ENCODE measurements at places on chromosomes 5 and 9.

DNA sequence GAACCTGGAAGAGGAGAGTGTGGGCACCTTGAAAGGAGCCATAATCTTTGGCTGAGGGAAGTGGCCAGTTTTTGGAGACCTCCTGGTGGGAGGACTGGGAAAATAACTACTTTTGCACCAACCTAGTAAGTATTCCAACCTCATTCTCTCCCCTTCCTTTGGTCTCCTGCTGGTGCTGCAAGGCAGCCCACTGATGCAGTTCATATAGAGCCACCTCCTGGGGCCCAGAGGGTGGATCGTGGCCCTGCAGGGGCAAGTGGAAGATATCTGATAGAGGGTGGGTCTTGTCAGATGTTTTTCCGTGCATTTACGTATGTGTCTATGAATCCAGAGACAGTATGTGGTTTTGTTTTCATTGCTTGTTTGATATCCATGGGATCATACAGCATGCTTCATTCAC is 172.8 kb upstream of the PITX1 start:
- no peak for DNase-seq

GRCh38 chr5:103258957-103259704 is 568 bp downstream of the MACIR start:
- DNase-seq = peak; percentile 59

DNA sequence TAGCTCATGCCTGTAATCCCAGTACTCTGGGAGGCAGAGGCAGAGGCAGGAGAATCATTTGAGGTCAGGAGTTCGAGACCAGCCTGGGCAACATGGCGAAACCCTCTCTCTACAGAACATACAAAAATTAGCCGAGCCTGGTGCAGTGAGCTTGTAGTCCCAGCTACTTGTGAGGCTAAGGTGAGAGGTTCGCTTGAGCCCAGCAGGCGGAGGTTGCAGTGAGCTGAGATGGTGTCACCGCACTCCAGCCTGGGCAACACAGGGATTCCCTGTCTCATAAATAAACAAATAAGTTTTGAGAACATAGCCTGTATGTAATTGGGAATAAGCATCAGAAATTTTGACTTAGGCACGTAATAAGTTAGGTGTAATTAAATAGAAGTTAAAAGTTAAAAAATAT is 971.7 kb upstream of the COX7C start:
- no peak for DNase-seq

DNA sequence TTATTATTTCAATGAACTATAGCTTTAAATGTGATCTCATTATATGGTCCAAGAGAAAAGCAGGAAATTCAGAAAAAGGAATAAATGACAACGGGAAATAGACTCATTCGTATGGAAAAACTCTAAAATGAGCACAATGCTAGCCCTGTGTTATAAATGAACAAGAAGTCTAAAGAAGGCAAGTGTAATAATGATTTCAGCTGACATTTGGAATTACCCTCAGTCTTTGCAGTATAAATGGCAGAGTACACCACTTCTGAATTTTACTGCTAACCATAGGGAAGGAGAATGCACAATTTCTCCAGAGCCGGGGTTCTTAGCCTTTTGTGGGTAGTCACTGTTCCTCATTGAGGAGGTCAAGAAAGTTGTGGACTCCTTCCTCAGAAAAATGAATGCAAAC is 93.1 kb downstream of the ANKRD55 start:
- DNase-seq = no peak

DNA sequence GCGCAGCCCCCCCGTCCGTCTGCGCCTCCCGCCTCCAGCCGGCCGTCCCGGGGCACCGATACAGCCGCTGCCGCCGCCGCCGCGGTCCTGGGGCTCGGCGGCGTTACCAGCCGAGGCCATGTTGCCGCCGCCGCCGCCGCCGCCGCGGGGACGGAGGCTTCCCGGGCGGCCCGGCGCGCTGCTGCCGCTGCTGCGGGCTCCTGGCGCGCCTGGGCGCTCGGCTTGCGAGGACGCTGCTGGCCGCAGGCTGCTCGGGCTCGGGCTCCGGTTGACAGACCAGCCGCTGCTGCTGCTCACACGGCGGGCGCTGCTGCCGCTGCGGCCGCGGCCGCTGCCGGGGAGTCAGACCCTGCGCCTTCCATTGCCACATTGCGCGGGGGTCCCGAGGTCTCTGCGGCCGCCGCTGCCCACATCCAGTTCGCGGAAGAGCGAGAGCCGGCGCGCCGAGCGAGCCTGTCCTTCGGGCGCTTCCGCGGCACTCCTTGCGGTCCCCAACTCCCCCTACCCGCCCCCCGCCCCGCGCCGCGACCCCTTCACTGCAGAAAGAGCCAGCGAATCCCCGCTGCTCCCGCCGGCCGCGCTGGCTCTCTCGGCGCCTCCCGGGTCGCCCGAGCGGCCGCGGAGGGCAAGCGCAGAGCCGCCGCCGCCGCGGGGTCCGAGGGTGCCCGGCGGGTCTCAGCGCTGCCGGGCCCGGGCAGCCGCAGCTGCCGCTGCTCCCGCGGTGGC is 8.4 kb downstream of the PTCH1 start:
- DNase-seq = no peak

- no peak for DNase-seq
Observed at GRCh38 chr5:109347252-109347888, 62.4 kb downstream of the PJA2 start.

DNA sequence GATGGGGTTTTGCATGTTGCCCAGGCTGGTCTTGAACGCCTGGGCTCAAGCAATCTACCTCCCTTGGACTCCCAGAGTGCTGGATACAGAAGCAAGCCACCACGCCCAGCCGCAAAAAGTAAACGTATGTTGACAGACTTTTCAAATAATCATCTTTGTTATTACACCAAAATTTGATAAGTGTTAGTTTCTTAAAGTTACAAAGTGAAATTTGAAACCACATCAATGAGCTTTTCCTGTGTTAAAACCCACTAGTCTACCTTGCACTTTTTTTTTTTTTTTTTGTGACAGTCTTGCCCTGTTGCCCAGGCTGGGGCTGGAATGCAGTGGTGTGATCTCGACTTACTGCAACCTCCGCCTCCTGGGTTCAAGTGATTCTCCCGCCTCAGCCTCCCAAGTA is 29.9 kb downstream of the SPACA9 start:
- no peak for DNase-seq

GRCh38 chr5:57042524-57042931 is 90.6 kb upstream of the MIER3 start:
- DNase-seq = no peak
